Kidney epithelial cell (primary cell): ENCODE measurements at places on chromosomes 4 and X. TPM values are rescaled to one million over a fixed set of nuclear protein-coding genes. Genes with fewer than 3 reads are reported as not detected.

DNA sequence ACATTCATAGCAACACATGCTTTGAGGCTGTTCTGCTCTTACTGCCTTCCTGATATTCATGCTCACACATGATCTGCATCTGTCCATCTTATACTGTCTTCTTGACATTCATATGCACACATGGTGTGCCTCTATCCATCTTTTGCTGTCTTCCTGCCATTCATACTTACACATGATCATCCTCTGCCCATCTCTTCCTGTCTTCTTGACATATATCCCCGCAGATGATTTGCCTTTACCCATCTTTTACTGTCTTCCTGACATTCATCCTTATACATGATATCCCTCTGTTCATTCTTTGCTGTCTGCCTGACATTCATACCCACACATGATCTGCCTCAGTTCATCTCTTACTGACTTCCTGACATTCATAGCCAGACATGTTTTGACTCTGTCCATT, 36.8 kb downstream of the SCML1 start:
- DNase-seq: no peak

- DNase-seq: no peak
Observed at GRCh38 chrX:38854305-38854704, 53.0 kb downstream of the MID1IP1 start.

DNA sequence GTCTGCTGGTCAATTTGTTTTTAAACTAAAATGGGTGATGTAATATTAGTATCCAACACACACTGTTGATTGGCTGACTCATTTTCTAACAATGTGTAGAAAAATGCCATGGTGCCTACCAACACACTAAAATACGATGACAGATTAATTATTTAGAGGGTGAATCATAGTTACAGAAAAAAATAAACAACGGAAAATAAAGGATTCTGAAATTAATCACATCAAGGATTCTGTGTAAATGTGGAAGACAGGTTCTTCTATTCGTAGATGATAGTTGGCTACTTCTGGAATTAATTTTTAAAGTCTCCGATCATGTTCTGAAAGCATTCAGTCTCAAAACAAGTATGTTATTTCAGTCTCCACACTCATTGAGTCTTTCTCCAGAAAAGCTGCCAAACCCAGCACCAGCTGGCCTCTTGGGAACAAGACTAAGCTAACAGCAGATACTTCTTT, 8.2 kb upstream of the IQCM start:
- peak; percentile 70 for DNase-seq

DNA sequence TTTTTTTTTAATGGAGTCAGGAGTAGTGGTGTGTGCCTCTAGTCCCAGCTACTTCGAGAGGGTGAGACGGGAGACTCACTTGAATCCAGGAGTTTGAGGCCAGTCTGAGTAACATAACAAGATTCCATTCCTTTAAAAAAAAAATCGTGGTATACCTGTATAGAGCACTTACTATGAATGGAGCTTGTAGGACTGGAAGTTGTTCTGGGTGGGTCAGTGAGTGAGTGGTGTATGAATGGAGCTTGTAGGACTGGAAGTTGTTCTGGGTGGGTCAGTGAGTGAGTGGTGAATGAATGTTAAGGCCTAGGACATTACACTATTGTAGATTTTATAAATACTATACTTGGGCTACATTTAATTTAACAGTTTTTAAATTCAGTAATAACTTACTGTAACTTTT, 2.9 kb upstream of the SLC10A7 start:
- DNase-seq: no peak

The TLR8 gene
- not detected in 2 replicates for total RNA-seq

The ARSD gene
- total RNA-seq: 25.8 and 30.9 TPM in 2 replicates

GRCh38 chrX:108134724-108135123, 43.1 kb downstream of the ATG4A start:
- DNase-seq: no peak

- no peak for DNase-seq
Observed at GRCh38 chr4:97910005-97910404, 233.3 kb downstream of the STPG2 start.

The PDLIM3 gene
- total RNA-seq: 10.7 and 11.0 TPM in 2 replicates

The GPR50 gene
- total RNA-seq: not detected in 2 replicates

- DNase-seq: no peak
Observed at GRCh38 chrX:142982679-142983078, 43.0 kb upstream of the SPANXN4 start.

DNA sequence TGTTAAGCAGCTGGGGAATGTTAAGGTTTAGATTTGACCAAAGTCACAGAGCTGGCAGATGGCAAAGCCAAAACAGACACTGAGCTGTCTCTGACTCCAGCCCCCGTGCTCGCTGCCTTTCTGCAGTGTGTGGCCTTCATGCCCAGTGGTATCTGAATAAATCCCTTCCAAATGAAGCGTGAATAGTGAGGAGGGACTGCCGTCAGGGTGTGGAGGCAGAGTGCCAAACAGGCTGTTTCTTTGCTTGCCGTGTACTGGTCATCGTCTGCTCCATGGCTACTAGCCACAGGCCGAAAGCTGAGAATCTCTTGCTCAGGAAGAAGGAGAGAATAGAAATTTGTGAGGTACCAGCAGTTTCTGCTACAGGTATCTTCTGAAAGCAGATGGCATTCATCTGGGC, 19.7 kb downstream of the PRIMPOL start:
- DNase-seq: no peak

DNA sequence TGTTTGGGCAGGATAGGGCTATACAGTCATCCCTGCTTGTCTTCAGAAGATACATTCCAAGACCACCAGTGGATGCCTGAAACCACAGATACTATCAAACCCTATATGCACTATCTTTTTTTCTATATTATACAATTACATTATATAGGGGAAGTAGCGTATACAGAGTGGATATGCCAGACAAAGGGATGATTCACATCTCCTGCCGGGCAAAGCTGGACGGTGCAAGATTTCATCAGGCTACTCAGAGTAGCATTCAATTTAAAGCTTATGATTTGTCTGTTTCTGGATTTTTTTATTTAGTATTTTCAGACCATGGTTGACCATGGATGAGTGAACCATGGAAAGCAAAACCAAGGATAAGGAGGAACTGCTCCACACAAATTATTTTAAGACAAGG, 7.0 kb upstream of the AMTN start:
- DNase-seq: no peak

GRCh38 chr4:163284304-163284703, 48.1 kb downstream of the NPY1R start:
- no peak for DNase-seq

The PAQR3 gene
- total RNA-seq: 69.0 and 79.0 TPM in 2 replicates

- DNase-seq: no peak
Observed at GRCh38 chrX:48972220-48973164, 848 bp upstream of the KCND1 start.

The PLK4 gene
- 4.9 and 5.4 TPM in 2 replicates for total RNA-seq

- DNase-seq: no peak
Observed at GRCh38 chr4:52296341-52296740, 245.2 kb downstream of the SPATA18 start.

DNA sequence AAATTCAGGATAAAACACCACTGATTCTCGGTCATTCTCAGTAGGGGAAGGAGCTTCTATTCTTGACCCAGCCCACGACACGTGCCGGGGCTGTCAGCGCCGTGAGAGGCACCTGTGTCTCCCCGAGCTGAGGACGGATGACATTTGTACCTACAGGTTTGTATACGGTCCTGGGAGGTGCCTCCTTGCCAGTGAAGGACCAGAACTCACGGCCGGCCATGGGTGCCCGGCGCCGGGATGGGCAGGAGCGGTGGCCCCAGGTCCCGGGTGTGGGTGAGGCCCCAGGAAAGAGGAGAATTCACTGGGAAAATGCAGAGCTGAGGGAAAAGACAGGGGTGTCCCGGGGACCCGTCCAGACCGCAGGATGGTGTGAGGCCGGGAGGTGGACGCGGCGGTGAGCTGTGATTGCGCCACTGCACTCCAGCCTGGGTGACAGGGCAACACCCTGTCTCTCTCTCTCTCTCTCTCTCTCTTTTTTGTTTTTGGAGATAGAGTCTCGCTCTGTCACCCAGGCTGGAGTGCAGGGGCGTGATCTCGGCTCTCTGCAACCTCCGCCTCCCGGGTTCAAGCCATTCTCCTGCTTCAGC, 48.9 kb upstream of the PPP2R3B start:
- DNase-seq: no peak

The TCEANC gene
- 3.3 and 4.1 TPM in 2 replicates for total RNA-seq

The GYPE gene
- total RNA-seq: 0.34 and 0.75 TPM in 2 replicates

- DNase-seq: no peak
Observed at GRCh38 chr4:24645765-24646550, 61.6 kb upstream of the DHX15 start.

DNA sequence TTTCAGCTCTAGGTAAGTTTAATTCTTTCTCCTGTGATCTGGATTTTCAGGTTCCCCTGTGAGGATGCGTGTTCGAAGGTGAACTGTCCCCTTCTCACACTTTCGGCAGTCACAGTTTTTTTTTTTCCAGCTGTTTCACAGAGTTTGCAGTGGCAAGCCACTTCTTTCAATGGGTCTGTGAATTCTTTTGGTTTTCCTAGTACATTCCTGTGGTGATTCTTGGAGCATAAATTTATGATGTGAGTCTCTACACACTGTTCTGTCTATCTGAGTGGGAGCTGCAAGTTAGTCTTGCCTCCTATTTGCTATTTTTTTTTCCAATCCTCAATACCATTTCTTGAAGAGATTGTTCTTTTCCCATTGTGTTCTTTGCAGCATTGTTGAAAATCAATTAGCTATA, 595.5 kb downstream of the RAPGEF2 start:
- DNase-seq: no peak

The CCNQ gene
- 29.3 and 36.6 TPM in 2 replicates for total RNA-seq

The RGN gene
- 1.8 and 4.4 TPM in 2 replicates for total RNA-seq

DNA sequence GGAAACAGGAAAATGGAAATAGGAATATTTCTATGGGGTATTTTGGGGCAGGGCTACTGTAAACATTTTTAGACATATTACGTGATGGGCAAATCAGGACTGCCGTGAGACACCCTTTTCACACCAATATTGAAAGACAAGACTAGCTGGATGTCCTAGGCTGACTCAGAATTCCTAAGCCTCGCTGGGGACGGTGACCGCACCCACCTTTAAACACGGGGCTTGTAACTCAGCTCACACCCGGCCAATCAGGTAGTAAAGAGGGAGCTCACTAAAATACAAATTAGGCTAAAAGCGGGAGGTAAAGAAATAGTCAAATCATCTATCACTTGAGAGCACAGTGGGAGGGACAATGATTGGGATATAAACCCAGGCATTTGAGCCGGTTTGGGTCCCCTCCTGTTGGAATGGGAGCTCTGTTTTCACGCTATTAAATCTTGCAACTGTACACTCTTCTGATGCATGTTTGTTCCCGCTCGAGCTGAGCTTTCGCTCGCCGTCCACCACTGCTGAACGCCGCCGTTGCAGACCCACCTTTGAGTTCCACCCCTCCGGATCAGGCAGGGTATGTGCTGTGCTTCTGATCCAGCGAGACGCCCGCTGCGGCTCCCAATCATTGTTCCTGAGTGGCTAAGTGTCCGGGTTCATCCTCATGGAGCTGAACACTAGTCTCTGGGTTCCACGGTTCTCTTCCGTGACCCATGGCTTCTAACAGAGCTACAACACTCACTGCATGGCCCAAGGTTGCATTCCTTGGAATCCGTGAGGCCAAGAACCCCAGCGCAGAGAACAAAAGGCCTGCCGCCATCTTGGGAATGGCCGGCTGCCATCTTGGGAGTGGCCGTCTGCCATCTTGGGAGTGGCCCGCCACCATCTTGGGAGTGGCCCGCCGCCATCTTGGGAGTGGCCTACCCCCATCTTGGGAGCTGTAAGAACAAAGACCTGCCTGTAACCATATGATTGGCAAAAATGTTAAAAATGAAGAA, 152.6 kb downstream of the CRLF2 start:
- no peak for DNase-seq

The C1QTNF7 gene
- not detected in 2 replicates for total RNA-seq

The PGAM4 gene
- total RNA-seq: not detected in 2 replicates

The TLL1 gene
- 2.9 and 7.9 TPM in 2 replicates for total RNA-seq

- DNase-seq: no peak
Observed at GRCh38 chr4:7826176-7826908, 113.3 kb downstream of the AFAP1 start.

- peak; percentile 10 for DNase-seq
Observed at GRCh38 chrX:30713061-30713525, 59.9 kb downstream of the GK start.

The FOXR2 gene
- not detected in 2 replicates for total RNA-seq

- DNase-seq: no peak
Observed at GRCh38 chr4:26131711-26132110, 189.1 kb upstream of the RBPJ start.
